Trophoblast cell (in vitro differentiated cells and primary cell): ENCODE measurements at places on chromosomes 5 and 9.
A peak's percentile ranks its signal among the peaks of the same experiment; 100 is the strongest.

GRCh38 chr5:17238521-17239041 is 21.1 kb downstream of the BASP1 start:
- DNase-seq, result peak; percentile 45

DNA sequence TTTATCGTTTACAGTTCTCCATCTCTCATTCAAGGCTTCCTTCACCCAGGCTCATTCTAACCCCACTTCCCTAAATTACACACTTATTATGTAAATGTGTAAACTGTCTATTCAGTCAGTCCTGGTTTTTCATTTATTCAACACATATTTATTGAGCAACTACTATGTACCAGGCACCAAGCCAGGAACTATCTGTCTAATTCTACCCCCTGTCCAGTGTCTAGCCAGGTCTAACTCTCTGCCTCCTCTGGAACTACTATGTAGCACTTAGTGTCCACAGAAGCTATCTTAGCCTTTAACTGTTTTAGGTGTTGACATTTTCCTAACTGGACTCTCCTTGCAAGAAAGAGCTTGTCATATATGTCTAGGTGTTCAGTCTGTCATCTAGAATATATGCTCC is 56.5 kb downstream of the PDE4D start:
- DNase-seq, result no peak

- no peak for DNase-seq
Observed at GRCh38 chr9:79432485-79432884, 139.3 kb upstream of the TLE4 start.

DNA sequence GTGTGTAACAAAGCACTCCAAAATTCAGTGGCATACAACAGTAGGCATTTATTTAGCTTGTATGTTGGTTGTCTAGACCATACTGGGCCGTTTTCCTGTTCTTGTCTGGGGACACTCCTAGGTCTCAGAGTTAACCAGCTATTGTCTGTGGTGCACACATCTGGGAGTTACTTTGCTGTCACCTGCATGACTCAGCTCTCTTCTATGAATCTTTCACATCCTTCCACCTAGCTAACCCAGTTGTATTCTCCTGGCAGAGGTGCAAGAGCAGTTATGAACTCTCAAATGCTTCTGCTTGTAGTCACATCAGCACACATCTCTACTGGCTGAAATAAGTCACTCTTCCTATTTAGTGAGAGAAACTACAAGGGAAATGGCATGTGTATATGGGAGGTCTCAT is 138.1 kb downstream of the BAAT start:
- no peak for DNase-seq

- DNase-seq, result no peak
Observed at GRCh38 chr5:79803007-79803406, 113.4 kb downstream of the CMYA5 start.
